ENCODE measurements at places on chromosomes 3 and 15. TPM values are rescaled to one million over a fixed set of nuclear protein-coding genes. Genes with fewer than 3 reads are reported as not detected.

The OXTR gene
- total RNA-seq = 5.3 TPM

The SENP7 gene
- total RNA-seq = 19.9 TPM

The RTP3 gene
- not detected for total RNA-seq

The DPPA2 gene
- total RNA-seq = not detected

The CPOX gene
- total RNA-seq = 33.2 TPM

The IMPG2 gene
- total RNA-seq = 0.85 TPM

The RYR3 gene
- not detected for total RNA-seq

The SYNPR gene
- not detected for total RNA-seq

The USF3 gene
- 6.5 TPM for total RNA-seq

The REC114 gene
- not detected for total RNA-seq

The SELENOK gene
- total RNA-seq = 10.1 TPM

Measured in dermis blood vessel endothelial cell (primary cell).